ENCODE measurements at places on chromosomes 2 and 18.

GRCh38 chr2:85584857-85585780 lies 888 bp downstream of the VAMP5 start:
- no peak for DNase-seq

GRCh38 chr2:35501076-35501475 lies 854.5 kb upstream of the CRIM1 start:
- no peak for DNase-seq

GRCh38 chr2:178211943-178212342 lies 17.6 kb downstream of the OSBPL6 start:
- DNase-seq, result no peak

- no peak for DNase-seq
These were observed 648.3 kb upstream of the PKDCC start for GRCh38 chr2:41399437-41400087.

DNA sequence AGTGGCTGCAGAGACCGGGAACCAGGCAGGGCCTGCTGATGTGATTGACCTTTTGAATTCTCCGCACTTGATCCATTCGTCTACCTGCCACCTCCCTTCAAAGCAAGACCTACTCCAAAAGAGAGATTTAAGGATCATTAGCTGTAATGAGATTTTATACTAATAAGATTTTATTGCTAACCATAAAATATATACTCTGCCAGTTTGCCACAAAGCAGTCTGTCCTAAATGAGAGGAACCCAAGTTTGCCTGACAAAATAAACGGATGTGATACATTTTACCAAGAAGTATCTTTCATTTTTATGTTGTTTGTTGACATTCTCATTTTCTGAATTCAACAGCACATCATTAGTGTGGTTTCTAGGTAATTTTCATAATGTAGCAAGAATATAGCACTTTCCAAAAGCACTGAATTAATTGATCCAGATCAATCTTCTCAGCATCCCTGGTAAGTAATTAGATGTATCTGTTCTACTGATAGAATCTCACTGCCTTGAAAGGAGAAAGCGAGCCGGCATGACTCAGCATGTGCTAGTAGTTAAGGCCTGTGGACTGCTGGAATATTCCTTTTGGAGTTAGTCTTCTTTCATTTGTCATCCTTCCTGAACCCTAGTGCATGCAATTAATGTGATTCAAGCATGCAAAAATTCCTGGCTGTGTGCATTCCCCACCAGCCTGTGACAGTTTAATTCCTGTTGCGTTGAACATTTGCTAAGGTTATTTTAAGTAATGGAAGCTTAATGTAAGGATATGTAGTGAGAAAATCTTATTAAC lies 128.5 kb downstream of the ARL6IP6 start:
- DNase-seq, result no peak

- no peak for DNase-seq
These were observed 4.7 kb upstream of the HPCAL1 start for GRCh38 chr2:10297959-10298531.

GRCh38 chr2:176582176-176582575 lies 312.9 kb downstream of the MTX2 start:
- DNase-seq, result no peak

GRCh38 chr2:37742286-37742685 lies 70.8 kb upstream of the CDC42EP3 start:
- no peak for DNase-seq

- no peak for DNase-seq
These were observed 65.6 kb upstream of the COPS8 start for GRCh38 chr2:237020090-237020489.

Measured in T47D (cell line).